ENCODE measurements at places on chromosomes 5 and 9.
A peak's percentile ranks its signal among the peaks of the same experiment; 100 is the strongest.

- no peak for DNase-seq
Observed at GRCh38 chr5:173392-174290, 17.7 kb upstream of the LRRC14B start.

DNA sequence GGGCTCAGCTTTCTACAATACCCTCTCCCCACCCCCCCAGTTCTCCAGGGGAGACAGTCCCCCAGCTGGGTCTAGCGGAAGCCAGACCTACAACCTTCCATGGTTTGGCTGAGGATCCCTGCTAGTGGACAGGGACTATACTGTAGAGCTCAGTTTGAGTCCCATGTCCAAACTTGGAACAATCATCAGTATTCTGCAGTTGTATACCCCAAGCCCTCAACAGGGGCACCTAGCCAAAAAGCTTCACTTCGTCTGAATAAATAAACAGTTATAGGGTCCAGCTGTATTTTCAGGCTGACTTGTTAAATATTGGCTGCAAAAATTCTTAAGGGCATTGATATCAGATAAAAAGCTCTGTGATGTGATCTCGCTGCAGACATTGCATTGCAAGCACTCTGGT is 15.4 kb upstream of the C9 start:
- DNase-seq: no peak

GRCh38 chr9:72996114-72996513 is 43.3 kb upstream of the ALDH1A1 start:
- no peak for DNase-seq

DNA sequence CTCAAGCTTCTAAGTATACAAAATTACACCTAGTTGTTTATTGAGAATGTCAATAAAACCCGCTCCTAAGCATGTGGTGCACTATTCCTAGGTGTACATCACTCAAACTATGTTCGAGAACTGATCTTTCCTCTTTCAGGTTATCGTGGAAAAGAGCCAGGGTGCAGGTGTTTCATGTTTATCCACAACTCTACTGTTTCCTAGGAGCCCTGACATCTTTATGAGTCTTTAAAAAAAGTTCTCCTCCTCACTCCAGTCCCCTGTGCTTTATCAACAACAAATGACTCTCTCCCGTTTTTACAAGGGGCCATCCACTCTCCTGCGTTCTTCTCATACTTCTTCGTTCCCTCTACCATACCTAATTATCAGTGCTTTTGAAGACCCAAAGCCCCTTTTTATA is 78.8 kb upstream of the NFIL3 start:
- DNase-seq: no peak

- DNase-seq: no peak
Observed at GRCh38 chr9:123438321-123438720, 82.3 kb downstream of the CRB2 start.

DNA sequence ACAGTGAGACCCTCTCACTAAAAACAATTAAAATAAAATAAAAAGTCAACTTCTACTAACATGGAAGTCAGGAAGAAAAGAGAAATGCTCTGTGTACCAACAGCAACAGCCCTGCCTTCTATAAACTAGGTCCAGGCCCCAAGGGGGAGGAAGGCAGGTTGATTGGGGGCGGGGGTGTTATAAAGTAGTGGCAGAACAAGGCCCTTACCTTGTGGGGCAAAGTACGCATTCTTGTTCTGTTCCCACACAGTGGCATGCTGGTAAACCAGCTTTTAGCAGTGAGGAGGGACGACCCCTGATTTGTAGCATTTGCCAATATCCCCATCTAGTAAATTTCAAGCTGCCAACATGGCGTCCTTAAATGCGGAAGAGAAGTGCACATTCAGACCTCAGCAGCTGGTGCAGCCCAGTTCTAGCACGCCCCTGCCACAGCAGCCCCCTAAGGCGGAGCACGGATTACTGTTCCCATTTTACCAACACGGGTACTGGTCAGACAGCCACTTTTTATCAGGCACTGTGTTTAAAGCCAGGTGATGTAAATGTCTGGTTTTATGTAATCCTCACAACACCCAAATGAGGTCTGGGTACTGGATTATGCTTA is 69.5 kb downstream of the GTF3C4 start:
- no peak for DNase-seq

DNA sequence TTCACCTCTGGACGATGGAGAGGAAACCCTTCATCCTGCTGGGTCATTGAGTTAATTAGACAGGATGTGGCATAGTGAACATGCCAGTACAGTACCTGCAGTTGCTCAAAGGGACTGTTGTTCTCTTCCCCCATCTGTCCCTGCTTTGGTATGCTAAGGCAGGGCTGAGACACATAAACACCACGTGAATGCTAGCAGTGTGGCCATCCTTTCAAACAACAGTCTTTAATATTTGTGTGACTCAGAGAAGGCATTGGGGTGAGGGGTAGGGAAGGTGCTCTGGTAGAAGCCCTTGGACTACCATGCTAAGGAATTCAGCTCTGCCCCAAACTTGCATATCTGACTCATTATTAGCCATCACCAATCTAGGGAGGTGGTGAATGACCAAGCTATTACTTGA is 180.2 kb upstream of the ZNF618 start:
- DNase-seq: peak; percentile 7

DNA sequence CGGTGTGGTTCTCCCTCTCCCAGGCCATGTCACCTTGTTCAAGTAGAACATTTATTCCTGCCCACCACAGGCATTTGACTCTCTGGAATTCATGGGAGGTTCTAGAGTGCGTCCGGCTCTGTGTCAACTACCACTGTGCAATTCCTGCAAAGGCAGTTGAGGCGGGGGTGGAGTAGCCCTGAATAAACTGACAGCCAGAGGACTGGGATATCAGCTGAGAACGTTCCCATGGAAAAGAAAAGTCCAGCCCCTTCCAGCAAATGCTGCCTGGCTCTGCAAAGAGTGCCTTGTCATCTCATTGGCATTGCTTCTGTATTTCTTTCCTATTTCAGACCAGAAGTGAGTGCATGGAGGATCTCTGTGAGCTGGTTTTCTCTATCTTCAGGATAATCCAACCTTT is 18.9 kb upstream of the MEGF9 start:
- DNase-seq: no peak

DNA sequence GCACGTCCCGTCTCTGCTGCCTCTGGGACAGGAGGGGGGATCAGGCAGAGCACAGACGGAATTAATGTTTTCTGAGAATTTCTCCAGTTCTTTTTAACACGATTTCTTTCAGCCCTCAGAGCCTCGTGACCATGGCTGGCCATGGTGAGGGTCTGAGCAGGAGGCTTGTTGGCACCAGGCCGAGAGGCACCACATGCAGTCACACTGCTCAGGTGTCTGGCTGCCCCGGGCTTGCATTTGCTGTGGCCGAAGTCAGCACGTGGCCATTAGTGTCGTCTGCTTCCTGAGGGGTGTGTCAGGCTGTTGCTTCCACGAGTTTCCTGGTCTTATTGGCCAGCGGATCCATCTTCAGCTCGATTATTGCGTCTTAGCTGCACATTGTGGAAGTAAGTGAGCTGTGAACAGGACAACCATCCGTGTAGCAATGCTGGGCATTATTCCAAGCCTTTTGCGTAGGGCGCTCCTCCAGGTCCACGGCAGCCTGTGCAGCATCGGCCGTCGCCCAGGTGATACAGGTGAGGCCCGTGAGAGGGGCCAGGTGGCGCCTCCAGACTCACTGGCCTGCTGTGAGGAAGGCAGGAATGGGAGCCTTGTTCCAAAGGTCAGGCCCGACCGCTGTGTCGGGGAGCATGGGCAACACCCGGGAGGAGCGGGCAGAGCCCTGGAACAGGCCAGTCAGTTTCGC is 114.2 kb upstream of the CACNA1B start:
- DNase-seq: no peak

- DNase-seq: peak; percentile 17
Observed at GRCh38 chr9:128007566-128008138, 26.9 kb upstream of the EEIG1 start.

- DNase-seq: no peak
Observed at GRCh38 chr9:109017493-109017892, 4.2 kb upstream of the CTNNAL1 start.

GRCh38 chr5:53785924-53786323 is 225.5 kb downstream of the NDUFS4 start:
- no peak for DNase-seq

GRCh38 chr9:106962122-106962521 is 99.2 kb downstream of the ZNF462 start:
- no peak for DNase-seq

Measured in NK-92 treated with Interleukin-12 subunit alpha and Interleukin-12 subunit beta, amount 100 ng/mL, for 24 hours (cell line).